ENCODE measurements at places on chromosomes 3 and 15. TPM values are rescaled to one million over a fixed set of nuclear protein-coding genes. Genes with fewer than 3 reads are reported as not detected.
A peak's percentile ranks its signal among the peaks of the same experiment; 100 is the strongest.

- DNase-seq: peak; percentile 15
Observed at GRCh38 chr15:47773143-47773542, 55.8 kb downstream of the SEMA6D start.

DNA sequence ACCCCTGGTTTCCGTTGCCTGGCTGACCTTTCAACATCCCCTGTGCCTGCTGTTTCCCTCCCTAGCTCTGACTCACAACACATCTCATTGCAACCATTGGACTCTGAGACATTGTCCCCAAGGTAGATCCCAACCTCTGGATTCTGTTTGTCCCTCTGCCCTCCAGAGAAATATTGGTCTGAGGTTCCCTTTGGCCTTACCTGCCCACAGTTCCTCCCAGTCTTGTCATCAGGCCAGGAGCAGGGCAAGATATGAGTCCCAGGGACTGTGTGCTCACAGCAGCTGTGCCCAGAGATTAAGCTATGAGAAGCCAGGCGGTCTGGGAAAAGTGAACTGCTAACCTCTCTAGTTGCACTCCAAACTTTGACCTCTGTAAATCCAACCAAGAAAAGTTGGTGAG is 168.2 kb upstream of the NR2F2 start:
- no peak for DNase-seq

GRCh38 chr3:143326983-143327778 is 207.6 kb downstream of the CHST2 start:
- no peak for DNase-seq

GRCh38 chr3:52388348-52388821 is 56.5 kb downstream of the SEMA3G start:
- no peak for DNase-seq

DNA sequence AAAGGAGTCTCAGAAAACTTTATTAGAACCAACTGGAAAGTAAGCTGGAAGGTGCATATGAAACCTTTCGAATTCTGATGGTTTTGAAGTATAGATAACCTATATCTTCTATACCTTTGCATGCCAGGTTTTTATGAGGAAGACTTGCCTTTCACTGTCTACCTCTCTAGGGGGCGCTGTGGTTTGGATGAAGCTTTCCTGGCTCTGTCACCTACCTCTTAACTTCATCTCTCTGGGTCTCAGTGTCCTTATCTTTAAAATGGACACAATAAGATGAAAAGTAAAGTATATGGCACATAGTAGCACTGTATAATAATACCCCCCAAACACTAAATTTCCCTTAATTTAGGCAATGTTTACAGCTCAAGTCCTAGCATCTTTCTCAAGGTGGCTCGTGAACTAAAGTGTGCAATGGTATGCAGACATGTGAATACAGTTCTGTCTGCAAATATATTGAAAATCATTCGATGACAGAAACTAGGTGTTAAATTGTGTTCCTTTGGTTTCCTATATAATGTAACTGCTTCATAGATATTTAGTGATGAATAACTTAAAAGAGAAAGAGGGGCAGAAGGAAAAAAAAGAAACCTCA is 314.3 kb downstream of the CHST2 start:
- DNase-seq: no peak

DNA sequence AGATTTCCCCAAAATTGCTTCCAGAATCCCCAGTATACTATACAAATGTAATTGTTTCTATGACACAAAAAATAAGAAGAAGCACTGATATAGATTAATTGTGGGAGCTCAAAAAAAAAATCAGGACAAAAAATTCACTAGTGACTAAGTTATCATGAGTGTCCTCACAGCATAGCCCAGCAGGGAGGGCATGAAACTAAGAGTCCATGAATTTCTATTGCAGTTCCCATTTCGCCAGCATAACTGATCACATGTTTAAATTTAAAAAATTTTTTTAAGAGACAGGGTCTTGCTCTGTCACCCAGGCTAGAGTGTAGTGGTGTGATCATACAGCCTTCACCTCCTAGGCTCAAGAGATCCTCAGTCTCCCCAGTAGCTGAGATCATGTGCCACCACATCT is 10.6 kb downstream of the NCEH1 start:
- no peak for DNase-seq

DNA sequence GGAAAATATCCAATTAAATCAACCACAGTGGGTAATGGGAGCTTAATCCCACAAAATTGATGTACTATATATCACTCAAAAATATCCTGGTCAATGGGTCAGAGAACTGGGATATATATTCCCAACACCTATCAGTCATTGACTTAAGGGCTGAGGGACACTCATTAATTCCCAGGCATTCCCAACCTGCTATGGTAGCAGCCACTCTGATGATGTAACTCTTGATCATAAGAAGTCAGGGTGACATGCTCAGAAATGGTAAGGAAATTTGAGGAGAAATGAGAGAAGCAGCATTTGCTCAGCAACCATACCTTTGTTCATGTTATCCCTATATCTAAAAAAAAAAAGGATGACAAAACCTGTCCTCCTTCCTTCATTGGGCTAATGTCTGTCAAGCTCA is 3.1 kb upstream of the PLOD2 start:
- DNase-seq: no peak

- no peak for DNase-seq
Observed at GRCh38 chr15:29361560-29361959, 91.9 kb upstream of the NSMCE3 start.

DNA sequence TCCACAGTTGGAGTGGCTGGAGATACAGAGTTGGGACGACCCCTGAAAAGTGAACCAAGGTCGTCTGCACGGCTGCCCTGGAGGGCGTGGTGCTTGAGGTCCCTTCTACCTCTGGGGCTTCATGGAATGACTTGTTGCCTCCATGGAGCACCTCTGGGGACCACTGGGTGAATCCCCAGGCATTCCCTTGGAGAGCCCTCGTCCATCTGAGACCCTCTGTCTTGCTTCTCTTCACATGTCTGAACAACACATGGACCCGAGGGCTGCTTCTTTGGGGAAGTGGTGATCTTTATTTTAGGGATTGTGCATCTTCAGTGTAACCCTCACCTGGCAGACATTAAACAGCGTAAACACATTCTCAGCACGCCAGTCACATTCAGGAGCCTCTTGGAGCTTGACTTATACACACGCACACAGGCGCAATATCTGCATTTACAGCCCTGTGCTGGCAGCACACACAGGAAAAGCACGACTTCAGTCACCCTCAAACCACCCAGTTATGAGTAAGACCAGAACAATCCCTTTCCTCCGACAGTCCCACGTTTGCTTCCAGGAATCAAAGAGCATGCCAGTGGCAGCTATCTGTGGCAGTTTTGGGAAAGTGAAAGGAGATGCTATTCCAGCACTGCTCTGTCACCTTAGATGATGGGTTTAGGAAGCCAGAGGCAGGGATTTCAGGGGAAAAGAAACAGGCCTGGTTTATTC is 12.6 kb downstream of the FAM107A start:
- no peak for DNase-seq

DNASE1L3 gene
- polyA plus RNA-seq: 14.0 TPM
